ENCODE measurements at places on chromosomes 2 and 18. TPM values are rescaled to one million over a fixed set of nuclear protein-coding genes. Genes with fewer than 3 reads are reported as not detected.
A peak's percentile ranks its signal among the peaks of the same experiment; 100 is the strongest.

ANKRD29 gene
- 6.6 TPM for total RNA-seq

LAMA3 gene
- 4.9 TPM for total RNA-seq

HAAO gene
- total RNA-seq: 0.97 TPM

VIL1 gene
- 9.2 TPM for total RNA-seq

ESPNL gene
- 4.3 TPM for total RNA-seq

CHRND gene
- not detected for total RNA-seq

DAW1 gene
- total RNA-seq: 2.0 TPM

POTEC gene
- total RNA-seq: not detected

NOL4 gene
- total RNA-seq: 4.4 TPM

PROKR1 gene
- total RNA-seq: 5.2 TPM

ZSWIM2 gene
- not detected for total RNA-seq

PLCL1 gene
- 0.12 TPM for total RNA-seq

FBXO15 gene
- 0.21 TPM for total RNA-seq

TGFA gene
- 2.6 TPM for total RNA-seq

DNA sequence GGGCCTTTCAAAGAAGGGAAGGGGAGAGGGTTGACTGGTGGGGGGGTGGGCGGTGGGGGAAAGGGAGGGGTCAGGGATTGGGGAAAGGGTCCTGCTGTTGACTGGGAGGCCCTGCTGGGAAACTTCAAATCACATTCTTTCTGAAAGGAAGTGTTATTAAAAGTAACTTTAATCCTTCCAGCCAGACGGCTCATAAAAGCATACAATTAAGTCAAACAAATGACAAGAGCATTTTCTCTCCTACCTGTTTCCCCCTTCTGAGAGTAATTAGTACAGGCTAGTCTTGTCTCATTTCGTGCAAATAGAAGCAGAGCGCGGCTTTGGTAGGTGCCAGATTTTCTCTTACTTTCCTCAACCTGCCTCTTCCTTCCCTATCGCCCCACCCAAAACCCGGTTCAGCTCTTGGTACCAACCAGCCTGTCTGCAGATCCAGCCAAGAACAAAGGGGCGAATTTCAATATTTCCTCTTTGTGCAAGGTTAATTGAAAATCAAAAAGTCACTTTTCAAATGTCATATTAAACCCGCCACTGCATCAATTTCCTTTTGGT is 2112.6 kb upstream of the PIK3C3 start:
- H3K27me3 ChIP-seq: peaks cover 22% of the 10 kb centered on the region
- peaks cover 8% of the 10 kb centered on the region for H3K4me1 ChIP-seq
- peak overlapping the region; percentile 82 for H3K4me3 ChIP-seq
- H3K36me3 ChIP-seq: no peaks in the 10 kb centered on the region
- peak; percentile 23 for DNase-seq

DNA sequence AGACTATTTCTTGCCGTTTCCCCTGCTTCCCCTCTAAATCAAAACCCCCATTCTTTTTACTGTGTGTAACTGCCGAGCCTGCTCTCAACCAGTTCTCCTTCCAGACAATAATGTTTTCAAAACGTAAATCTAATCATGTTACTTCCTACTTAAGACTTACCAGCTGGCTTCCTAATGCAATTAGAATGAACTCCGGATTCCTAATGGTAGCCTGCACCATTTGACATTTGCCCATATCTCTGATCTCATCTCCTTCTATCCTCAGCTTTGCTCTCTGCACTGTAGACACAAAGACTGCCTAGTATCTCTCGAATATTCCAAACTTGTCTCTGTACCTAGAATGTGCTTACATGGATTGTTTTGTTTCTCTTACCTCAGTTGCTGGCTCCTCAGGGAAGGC is 12.9 kb downstream of the TTL start:
- no peak for DNase-seq
- H3K4me1 ChIP-seq: no peaks in the 10 kb centered on the region
- no peak overlapping the region for H3K27ac ChIP-seq
- H3K27me3 ChIP-seq: no peaks in the 10 kb centered on the region
- peaks cover 6% of the 10 kb centered on the region for H3K36me3 ChIP-seq
- H3K4me3 ChIP-seq: no peak overlapping the region

DNA sequence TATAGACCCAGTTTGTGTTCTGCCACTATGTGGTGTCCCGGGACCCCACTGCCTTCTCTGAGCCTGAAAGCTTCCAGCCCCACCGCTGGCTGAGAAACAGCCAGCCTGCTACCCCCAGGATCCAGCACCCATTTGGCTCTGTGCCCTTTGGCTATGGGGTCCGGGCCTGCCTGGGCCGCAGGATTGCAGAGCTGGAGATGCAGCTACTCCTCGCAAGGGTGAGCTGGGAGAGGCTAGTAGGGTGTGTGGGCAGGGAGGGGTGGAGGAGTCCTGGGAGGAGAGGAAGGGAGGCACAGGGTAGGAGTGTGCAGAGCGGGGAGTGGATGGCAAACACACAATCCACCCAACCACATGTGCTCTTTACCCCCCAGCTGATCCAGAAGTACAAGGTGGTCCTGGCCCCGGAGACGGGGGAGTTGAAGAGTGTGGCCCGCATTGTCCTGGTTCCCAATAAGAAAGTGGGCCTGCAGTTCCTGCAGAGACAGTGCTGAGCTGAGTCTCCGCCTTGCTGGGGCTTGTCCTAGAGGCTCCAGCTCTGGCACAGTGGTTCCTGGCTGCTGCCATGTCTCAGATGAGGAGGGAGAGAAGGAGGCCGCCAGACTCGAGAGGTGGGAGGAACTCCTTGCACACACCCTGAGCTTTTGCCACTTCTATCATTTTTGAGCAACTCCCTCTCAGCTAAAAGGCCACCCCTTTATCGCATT is 16.9 kb downstream of the PRKAG3 start:
- DNase-seq: no peak
- no peaks in the 10 kb centered on the region for H3K27me3 ChIP-seq
- no peak overlapping the region for H3K27ac ChIP-seq

- no peak overlapping the region for H3K4me3 ChIP-seq
- DNase-seq: peak; percentile 34
- no peak overlapping the region for H3K27ac ChIP-seq
- H3K36me3 ChIP-seq: no peaks in the 10 kb centered on the region
These were observed 71.2 kb downstream of the MEP1B start for GRCh38 chr18:32261003-32261402.

DNA sequence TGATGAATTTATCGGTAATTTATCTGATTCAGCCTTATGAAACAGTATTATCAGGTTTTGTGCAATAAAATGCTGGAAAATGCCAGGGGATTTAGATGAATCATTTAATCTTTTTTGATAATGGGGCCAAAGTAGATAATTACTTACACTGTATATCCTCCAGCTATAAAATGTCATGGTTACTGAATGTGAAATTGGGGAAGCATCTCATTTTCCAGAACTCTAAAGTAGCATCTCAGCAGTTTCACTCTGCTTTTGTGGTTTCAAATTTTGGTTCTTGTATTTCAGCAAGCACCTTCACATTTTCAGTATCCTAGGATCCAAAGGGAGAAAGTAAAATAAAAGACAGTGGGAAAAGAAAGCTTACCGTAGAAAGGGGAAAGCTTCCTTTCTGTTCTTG is 12.8 kb downstream of the ANKRD62 start:
- H3K4me3 ChIP-seq: no peak overlapping the region
- H3K36me3 ChIP-seq: no peaks in the 10 kb centered on the region
- DNase-seq: no peak
- H3K4me1 ChIP-seq: no peaks in the 10 kb centered on the region

DNA sequence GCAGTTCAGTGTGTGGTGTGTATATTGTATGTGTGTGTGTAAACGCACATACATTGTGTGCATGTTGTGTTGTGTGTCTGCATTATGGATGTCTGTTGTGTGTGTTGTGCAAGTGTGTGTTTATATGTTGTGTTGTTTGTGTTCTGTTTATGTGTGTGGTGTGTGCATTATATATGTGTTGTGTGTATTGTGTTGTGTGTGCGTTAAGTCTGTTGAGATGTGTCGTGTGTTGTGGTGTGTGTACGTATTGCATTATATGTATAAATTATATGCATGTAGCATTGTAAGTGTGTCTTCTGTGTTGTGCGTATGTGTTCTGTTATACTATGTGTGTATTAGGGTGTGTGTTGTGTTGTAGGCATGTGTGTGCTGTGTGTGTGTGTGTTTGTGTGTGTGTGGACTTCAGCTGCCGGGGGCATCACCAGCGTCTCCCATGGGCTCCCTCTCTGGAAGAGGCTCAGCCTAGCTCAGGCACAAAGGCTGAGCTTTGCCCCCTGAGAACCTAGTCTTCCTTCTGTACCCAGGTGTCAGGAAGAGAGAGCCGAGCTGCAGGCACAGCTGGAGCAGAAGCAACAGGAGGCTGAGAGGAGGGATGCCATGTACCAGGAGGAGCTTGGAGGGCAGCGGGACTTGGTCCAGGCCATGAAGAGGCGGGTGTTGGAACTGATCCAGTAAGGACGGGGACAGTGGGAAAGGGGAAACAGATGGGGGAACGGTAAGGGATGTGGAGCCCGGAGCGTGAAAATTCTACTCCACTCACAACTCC is 13.7 kb downstream of the RUFY4 start:
- no peaks in the 10 kb centered on the region for H3K27me3 ChIP-seq
- H3K4me3 ChIP-seq: no peak overlapping the region
- DNase-seq: no peak
- no peak overlapping the region for H3K27ac ChIP-seq
- H3K36me3 ChIP-seq: no peaks in the 10 kb centered on the region
- H3K4me1 ChIP-seq: no peaks in the 10 kb centered on the region

DNA sequence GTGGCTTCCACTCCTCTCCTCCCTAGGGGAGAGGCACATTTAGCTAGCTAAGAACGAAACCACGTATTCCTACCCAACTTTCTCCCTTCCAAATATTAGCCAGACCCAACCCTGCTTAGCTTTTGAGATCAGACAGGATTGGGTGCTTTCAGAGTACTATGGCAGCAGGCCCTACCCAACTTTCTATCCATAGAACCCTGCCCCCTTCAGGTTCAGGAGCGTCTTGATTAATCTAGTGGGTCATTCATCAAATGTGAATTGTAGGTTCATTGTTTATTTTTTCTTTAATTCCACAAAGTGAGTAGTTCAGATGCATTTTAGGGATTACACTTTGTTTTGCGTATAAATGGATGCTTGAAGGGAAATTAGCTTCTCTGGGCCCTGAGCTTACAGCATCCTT is 188.3 kb downstream of the MIB1 start:
- no peak overlapping the region for H3K4me3 ChIP-seq
- DNase-seq: peak; percentile 24
- H3K27me3 ChIP-seq: peaks cover 26% of the 10 kb centered on the region
- H3K36me3 ChIP-seq: no peaks in the 10 kb centered on the region
- 0 out of 2 replicates have a peak, but pooled peaks cover 8% of the 10 kb centered on the region for H3K4me1 ChIP-seq

- H3K4me3 ChIP-seq: no peak overlapping the region
- no peak overlapping the region for H3K27ac ChIP-seq
- H3K36me3 ChIP-seq: no peaks in the 10 kb centered on the region
- peaks cover 35% of the 10 kb centered on the region for H3K4me1 ChIP-seq
These were observed 126.8 kb downstream of the LAMA3 start for GRCh38 chr18:23816021-23816420.

GRCh38 chr18:41121116-41121826 is 833.8 kb upstream of the PIK3C3 start:
- no peaks in the 10 kb centered on the region for H3K27me3 ChIP-seq
- H3K4me3 ChIP-seq: no peak overlapping the region
- no peaks in the 10 kb centered on the region for H3K36me3 ChIP-seq
- H3K27ac ChIP-seq: no peak overlapping the region
- DNase-seq: no peak
- H3K4me1 ChIP-seq: 0 out of 2 replicates have a peak, but pooled peaks cover 4% of the 10 kb centered on the region

DNA sequence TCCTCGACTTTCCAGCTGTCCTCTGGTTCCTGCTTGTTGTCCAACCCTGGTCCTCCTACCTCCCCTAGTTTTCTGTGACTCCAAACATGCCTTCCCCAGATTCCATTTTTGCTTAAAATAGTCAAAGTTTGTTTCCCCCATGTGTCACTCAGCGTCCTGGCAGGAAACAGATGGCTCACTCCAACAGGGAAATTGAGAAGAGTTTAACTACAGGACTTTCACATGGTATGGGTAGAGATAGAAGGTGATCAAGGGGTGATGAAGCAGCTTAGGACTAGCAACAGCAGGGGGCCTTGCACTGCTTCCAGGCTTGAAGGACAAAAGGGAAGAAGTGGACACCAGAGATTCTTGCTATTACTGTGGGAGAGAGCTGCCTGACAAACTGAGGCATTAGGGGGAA is 6.1 kb upstream of the CUL3 start:
- peaks cover 21% of the 10 kb centered on the region for H3K4me1 ChIP-seq
- no peak for DNase-seq
- H3K27me3 ChIP-seq: no peaks in the 10 kb centered on the region
- H3K27ac ChIP-seq: no peak overlapping the region

- peaks cover 29% of the 10 kb centered on the region for H3K36me3 ChIP-seq
- no peaks in the 10 kb centered on the region for H3K27me3 ChIP-seq
- H3K4me3 ChIP-seq: no peak overlapping the region
These were observed 51.7 kb downstream of the EIF5B start for GRCh38 chr2:99388892-99389291.

- peaks cover under 1% of the 10 kb centered on the region for H3K27me3 ChIP-seq
- no peaks in the 10 kb centered on the region for H3K36me3 ChIP-seq
- H3K4me3 ChIP-seq: no peak overlapping the region
- no peaks in the 10 kb centered on the region for H3K4me1 ChIP-seq
These were observed 11.0 kb upstream of the SMCHD1 start for GRCh38 chr18:2644535-2644934.

GRCh38 chr18:13389491-13390131 is 171.1 kb downstream of the LDLRAD4 start:
- no peaks in the 10 kb centered on the region for H3K4me1 ChIP-seq
- H3K4me3 ChIP-seq: no peak overlapping the region
- no peak for DNase-seq
- H3K27me3 ChIP-seq: no peaks in the 10 kb centered on the region
- H3K36me3 ChIP-seq: no peaks in the 10 kb centered on the region

DNA sequence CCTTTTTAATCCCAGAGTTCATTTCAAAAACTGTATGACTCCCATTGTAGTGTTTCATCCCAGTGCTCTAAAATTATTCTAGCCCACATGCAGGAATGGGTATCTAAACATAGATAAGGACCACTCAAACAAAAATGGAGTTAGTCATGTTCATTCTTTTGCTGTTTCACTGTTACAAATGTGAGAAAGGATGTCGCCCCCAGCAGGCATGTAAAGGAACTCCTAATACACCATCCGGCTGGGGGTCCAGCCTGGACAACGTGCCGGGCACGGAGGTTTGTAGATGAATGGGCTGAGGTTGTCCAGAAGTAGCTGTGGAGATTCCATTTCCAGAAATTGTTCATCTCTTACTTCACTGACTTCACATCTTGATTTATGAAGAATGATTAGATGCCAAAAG is 101.9 kb upstream of the RAB12 start:
- no peaks in the 10 kb centered on the region for H3K27me3 ChIP-seq
- peak; percentile 60 for DNase-seq
- no peaks in the 10 kb centered on the region for H3K36me3 ChIP-seq

DNA sequence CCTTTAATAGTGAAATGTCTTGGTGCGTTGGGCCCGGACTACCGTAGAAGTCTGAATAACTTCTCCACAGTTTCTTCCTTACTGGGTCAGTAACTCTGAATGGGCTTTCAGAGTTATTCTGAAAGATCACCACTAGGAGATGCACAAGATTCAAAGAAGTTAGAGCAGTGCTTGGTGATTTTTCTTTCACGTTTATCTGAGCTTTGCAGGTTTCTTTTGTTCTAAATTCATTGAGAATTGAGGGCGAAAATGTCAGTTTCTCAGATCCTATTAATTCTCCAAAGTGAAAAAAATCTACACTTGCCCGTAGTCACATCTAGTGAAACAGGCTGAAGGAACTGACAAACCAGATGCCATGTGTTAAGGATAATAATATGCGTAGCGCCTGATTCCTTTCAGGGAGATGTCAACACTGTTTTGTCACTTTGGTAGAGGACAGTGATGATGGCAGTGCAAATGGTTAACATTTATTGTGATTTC is 70.1 kb downstream of the QPCT start:
- H3K4me1 ChIP-seq: no peaks in the 10 kb centered on the region
- H3K27ac ChIP-seq: no peak overlapping the region
- no peak overlapping the region for H3K4me3 ChIP-seq
- H3K36me3 ChIP-seq: no peaks in the 10 kb centered on the region

GRCh38 chr2:74002505-74003421 is 18.1 kb downstream of the TET3 start:
- no peaks in the 10 kb centered on the region for H3K36me3 ChIP-seq
- H3K4me1 ChIP-seq: peaks cover 60% of the 10 kb centered on the region
- peak overlapping the region; percentile 93 for H3K4me3 ChIP-seq
- H3K27ac ChIP-seq: peak overlapping the region; percentile 87
- peak; percentile 91 for DNase-seq
